Smooth muscle cell of the pulmonary artery (primary cell): ENCODE measurements at places on chromosomes 1 and 21. TPM values are rescaled to one million over a fixed set of nuclear protein-coding genes. Genes with fewer than 3 reads are reported as not detected.

Gene FAM43B
- total RNA-seq, result 0.07 and 0.13 TPM in 2 replicates

Gene NES
- total RNA-seq, result 43.7 and 57.4 TPM in 2 replicates

Gene ALPL
- 0.36 and 2.1 TPM in 2 replicates for total RNA-seq

Gene ITLN2
- 0.52 and 0.69 TPM in 2 replicates for total RNA-seq

Gene LRRIQ3
- total RNA-seq, result 0.46 and 0.56 TPM in 2 replicates

Gene F5
- under 0.01 TPM in 1 of 2 replicates, not detected in the other for total RNA-seq

Gene FABP3
- total RNA-seq, result 7.5 and 40.1 TPM in 2 replicates

Gene KRTAP11-1
- total RNA-seq, result not detected in 2 replicates

Gene OR6Y1
- total RNA-seq, result not detected in 2 replicates

Gene F3
- 22.9 and 114 TPM in 2 replicates for total RNA-seq

Gene DPT
- 0.53 and 9.7 TPM in 2 replicates for total RNA-seq
